ENCODE measurements at places on chromosomes 1 and 21.

DNA sequence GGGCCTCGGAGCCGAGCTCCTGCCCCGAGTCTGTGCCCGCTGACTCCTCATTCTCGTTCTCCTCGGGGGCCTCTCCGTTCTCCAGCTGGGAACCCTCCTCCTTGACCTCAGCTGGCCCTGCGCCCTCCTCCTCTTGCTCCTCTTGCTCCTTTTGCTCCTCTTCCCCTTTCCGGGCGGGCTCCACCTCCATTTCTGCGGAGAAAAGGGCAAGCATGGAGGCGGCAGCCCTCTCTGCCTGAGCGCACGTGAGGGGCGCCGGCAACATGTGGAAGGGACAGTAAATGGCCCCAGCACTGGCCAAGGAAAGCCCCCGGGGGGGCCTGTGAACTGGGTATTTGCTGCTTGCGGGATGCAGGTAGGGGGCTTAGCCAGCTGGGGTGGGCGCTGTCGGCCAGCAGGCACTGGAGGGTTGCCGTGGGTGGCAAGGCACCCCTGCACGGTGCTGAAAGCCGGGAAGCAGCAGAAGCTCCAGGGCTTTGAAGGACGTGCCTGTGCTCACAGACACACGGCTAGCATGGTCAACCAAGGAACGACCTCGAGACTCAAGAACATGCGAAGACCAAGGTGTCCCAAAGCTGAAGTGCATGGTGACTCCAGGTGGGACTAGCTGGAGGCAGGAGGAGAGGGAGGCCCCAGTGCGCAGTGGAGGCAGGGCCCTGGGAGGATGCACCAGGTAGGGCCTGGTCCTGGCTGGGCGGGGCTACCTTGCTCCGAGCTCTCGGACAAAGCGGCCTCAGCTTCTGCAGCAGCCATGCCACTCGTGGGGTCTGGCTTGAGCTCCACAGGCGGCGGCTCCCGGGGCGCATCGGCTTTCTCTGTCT, 30.7 kb downstream of the ZBTB17 start:
- no peak for DNase-seq

- DNase-seq: no peak
These were observed 569.6 kb upstream of the CXADR start for GRCh38 chr21:16943231-16943630.

- DNase-seq: peak; percentile 14
These were observed at the start of gene KCND3 for GRCh38 chr1:111989531-111990025. Gene KCND3 (minus strand): TSS chr1:111989668.

DNA sequence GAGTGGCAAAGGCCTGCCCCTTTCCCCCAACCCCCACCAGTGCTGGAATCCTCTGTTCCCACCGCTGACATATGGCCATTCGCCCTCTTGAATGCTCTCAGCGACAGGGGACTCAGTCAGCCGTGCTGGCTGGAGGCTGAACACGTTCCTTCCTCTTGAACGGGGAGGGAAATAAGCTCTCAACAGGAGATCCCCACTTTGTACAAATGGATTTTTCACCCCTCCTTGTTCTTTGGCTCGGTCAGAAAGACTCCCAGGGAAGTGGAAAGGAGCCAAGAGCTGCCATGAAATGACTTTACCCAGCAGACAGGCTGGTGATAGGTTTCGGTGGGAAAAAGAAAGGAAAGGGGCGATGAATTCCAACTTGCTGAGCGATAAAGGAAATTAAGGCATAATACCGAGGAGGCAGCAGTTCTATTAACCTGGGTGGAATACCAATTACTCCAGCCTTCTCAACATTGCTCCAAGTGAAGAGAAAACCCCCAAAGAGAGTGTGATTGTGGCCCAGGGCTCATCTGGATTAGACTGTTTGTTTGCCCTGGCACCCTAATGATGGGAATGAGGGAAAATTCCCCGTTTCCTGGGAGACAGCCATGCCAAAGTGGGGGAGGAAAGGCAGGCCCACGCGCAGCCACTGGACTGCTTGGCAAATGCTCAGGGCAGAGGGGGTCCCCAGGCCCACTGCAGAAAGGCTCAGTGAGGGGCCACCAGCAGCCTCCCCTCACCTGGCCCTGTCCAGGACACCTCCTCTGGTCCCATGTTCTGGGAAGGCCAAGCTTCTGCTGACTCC, 23.9 kb downstream of the LRP8 start:
- DNase-seq: no peak

DNA sequence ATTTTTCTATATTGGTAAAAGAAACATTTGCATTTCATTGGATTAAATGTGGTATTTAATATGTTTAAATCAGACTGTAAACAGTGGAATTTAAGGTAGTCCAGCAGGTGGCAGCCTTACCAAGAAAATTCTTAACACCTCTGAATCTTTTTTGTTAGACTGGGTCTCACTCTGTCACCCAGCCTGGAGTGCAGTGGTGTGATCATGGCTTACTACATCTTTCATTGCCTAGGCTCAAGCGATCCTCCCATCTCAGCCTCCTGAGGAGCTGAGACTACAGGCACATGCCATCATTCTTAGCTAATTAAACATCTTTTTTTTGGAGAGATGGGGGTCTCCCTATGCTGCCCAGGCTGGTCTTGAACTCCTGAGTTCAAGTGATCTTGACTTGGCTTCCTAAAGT, 98.8 kb downstream of the RABGAP1L start:
- DNase-seq: no peak

DNA sequence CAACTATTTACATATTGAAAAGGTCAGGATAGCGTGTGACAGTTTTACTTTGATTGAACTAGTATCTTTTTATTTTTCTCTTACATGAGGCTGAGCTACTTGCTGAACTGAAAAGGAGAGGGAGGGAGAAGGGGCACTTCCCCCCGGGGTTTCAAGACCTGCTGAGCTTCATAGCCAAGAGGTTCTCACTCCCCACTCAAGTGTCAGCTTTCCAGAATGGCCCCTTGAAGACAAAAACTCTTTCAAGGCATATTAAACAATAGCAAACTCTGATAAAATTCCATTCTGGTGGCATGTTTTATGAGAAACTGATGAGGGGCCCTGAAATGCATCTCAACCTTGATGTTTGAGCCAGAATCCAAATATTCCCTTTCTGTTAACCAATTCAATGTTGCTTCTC, 143.0 kb downstream of the KAZN start:
- no peak for DNase-seq

GRCh38 chr1:21280482-21280881, 9.8 kb downstream of the ECE1 start:
- DNase-seq: no peak

GRCh38 chr1:211326528-211327345, at the start of gene TRAF5:
Gene TRAF5 (plus strand): TSS chr1:211326833. CDS start chr1:211353240, 26,407 bp downstream.
- peak; percentile 74 for DNase-seq

DNA sequence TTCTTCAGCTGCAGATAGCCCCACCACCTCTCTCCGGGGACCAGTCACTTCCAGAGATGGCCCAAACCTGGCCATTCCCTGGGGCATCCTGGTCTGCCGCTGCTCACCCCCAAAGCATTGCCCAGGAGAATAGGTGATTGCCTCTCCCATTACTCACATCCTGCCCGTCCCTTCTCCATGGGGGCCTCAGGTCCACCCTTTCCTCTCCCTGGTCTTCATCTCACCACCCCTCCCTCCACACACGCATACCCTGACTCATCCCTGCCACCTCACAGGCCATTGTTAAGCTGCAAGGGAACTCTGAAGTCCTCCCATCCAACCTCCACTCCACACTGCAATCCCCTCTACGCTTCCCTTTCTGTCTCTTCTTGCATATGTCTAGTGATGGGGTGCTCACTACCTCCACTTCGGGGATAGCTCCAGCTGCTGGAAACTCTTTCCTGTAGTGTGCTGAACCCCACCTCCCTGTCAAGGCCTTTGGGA, at the start of gene PLEKHG5:
Gene PLEKHG5, minus strand, starts transcription at position 188 of the 483 bp plus-strand sequence. CDS start 14,096 bp downstream, outside the sequence.
- no peak for DNase-seq

GRCh38 chr1:36542024-36542961, 59.6 kb upstream of the CSF3R start:
- DNase-seq: no peak

GRCh38 chr1:42736152-42736551, 3.9 kb downstream of the CLDN19 start:
- DNase-seq: no peak

DNA sequence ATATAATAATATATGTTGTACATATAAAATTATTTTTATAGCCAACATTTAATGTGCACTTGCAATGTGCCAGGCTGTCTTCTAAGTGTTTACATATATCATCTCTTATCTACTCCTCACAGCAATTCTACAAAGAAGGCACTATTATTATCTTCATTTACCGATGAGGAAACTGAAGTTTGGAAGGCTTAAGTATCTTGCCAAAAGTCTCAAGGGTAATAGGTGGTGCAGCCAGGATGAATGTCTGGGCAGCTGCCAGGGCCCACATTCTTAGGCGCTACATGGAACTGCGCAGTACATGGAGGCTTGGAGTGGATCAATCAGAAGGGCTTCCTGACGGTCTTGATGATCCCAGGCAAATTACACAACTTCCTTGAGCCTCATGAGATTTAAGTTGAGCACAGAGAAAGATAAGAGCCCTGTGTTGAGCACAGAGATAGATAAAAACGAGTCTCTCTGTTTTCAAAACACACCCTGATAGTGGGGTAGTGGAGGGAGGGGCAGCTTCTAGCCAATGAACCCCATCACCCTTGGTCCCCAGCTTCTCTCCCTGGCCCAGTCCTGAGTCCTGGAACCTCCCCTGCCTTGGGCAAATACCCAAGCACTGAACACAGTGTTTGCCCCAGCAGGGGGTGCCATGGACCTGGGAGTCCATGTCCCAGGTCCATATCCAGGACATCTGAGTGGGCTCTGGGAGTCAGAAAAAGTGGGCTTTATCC, 9.2 kb downstream of the POU3F1 start:
- DNase-seq: no peak

GRCh38 chr1:108503062-108503733, 53.1 kb downstream of the NBPF6 start:
- DNase-seq: no peak

- no peak for DNase-seq
These were observed 93.9 kb downstream of the TEX35 start for GRCh38 chr1:178606839-178607238.

DNA sequence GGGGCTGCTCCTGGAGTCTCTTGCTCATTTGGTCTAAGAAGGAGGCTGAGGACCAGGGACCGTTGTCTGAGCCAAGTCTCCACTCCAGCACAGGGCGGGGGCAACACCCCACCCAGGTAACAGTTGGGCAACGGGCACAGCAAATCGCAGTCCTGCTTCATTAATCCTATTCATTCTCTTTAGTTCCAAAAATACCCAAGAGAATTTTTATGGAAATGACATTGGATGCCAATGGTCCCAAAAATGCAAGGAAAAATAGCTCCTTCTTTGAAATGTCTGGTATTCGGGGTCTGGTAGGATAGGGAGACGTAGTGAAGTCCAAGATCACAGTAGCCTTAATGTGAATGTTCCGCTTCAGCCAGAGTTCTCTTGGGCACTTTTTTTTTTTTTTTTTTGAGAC, 74.0 kb downstream of the ATP5PO start:
- no peak for DNase-seq
